ENCODE measurements at places on chromosomes 2 and 18.

DNA sequence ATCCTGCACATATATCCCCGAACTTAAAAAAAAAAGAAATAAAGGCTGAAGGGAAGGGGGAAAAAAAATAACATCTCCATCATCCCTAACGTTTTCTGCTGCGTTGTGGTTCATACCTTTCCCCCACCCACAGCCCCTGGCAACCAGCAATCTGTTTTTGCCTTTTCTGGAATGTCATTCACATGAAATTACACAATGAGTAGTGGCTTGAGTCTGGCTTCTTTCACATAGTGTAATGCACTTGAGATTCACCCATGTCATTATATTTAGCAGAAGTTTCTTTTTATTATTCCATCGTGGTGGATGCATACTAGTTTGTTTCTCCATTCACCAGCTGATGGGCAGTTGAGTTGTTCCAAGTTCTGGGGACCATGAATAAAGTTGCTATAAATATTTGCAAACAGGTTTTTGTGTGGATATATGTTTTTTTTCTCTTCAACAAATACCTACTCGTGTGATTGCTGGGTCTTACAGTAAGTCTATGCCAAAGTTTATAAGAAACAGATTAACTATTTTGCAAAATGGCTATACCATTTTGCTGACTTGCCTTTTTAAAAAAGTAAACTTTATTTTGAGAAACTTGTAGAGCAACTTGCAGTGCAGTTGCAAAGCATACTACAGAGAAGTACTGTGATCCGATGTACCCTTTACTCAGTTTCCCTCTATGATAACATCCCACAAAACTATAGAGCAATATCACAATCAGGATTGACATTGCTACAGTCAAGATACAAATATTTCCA is 322.5 kb downstream of the LPIN1 start:
- DNase-seq: no peak

DNA sequence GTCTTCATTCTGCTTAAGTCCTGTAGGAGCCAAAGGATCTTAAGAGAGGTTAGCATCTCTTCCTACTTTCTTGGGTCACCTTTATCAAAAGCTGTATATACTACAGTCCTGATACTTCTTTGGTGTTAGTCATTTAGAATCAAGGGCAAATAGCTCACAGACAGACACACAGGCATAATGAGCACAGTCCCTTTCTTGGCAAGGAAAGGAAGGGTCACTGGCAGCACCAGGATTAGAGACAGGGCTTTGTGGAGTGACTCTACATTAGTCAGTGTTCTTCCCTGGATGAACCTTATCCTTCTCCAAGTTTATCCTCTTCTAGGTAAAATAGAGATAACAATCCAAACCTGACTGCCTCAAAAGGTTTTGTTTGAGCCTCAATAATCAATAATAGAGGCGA is 40.0 kb upstream of the NCKAP5 start:
- DNase-seq: no peak

- DNase-seq: no peak
Observed at GRCh38 chr2:1632510-1632909, 111.8 kb downstream of the PXDN start.

- DNase-seq: peak; percentile 90
Observed at GRCh38 chr2:1750933-1751766, 6.8 kb upstream of the PXDN start.
